Frontal cortex (tissue), 4 donors: ENCODE measurements at places on chromosomes 2 and 18. TPM values are rescaled to one million over a fixed set of nuclear protein-coding genes. Genes with fewer than 3 reads are reported as not detected.

The ATP9B gene
- total RNA-seq: 51.4 TPM

The DUSP2 gene
- total RNA-seq: 4.5 TPM

The ABCG5 gene
- total RNA-seq: not detected

The ACKR3 gene
- 20.0 TPM for total RNA-seq

The SPATA3 gene
- total RNA-seq: not detected

The SPIRE1 gene
- 104 TPM for total RNA-seq

The GAREM2 gene
- total RNA-seq: 6.1 TPM

The STK17B gene
- 6.1 TPM for total RNA-seq

The GKN2 gene
- not detected for total RNA-seq

The MAP3K19 gene
- total RNA-seq: 0.41 TPM

The STPG4 gene
- 0.41 TPM for total RNA-seq

The SAP130 gene
- 4.9 TPM for total RNA-seq

The CAVIN2 gene
- 3.3 TPM for total RNA-seq

The FTCDNL1 gene
- total RNA-seq: 2.0 TPM

The GALR1 gene
- under 0.01 TPM for total RNA-seq

The SERPINB10 gene
- 0.41 TPM for total RNA-seq

The ANKRD30B gene
- 3.3 TPM for total RNA-seq

The MYCN gene
- 70.5 TPM for total RNA-seq

The CRYGD gene
- total RNA-seq: 2.4 TPM

The LINC00305 gene
- not detected for total RNA-seq

The OSBPL1A gene
- 42.8 TPM for total RNA-seq

The SERPINB4 gene
- total RNA-seq: not detected

The NYAP2 gene
- total RNA-seq: 14.3 TPM

The HTR2B gene
- 0.41 TPM for total RNA-seq

The DLGAP1 gene
- 57.1 TPM for total RNA-seq

The VWC2L gene
- total RNA-seq: 4.1 TPM

The DNAJC5G gene
- total RNA-seq: not detected

The C2orf80 gene
- total RNA-seq: 38.3 TPM

The TMEM169 gene
- total RNA-seq: 23.2 TPM

The TXNDC2 gene
- total RNA-seq: not detected

The C2orf78 gene
- not detected for total RNA-seq

The CERKL gene
- total RNA-seq: 1.6 TPM

The SLC38A11 gene
- 2.4 TPM for total RNA-seq

The AQP12A gene
- not detected for total RNA-seq

The RAB12 gene
- 119 TPM for total RNA-seq

The PPP1R1C gene
- under 0.01 TPM for total RNA-seq

The UGT1A7 gene
- total RNA-seq: not detected

The GREB1 gene
- total RNA-seq: 3.7 TPM

The GREB1L gene
- total RNA-seq: 1.6 TPM

The METTL4 gene
- 16.7 TPM for total RNA-seq

The MATN3 gene
- 1.6 TPM for total RNA-seq

The MARCHF4 gene
- 8.2 TPM for total RNA-seq

The RBKS gene
- total RNA-seq: 3.7 TPM

The HK2 gene
- total RNA-seq: 3.7 TPM

The SEMA4C gene
- 52.6 TPM for total RNA-seq

The MCM6 gene
- 20.8 TPM for total RNA-seq

The SNTG2 gene
- 4.5 TPM for total RNA-seq

The SLC4A3 gene
- total RNA-seq: 31.8 TPM

The SLC19A3 gene
- total RNA-seq: 2.0 TPM

The LAMA3 gene
- total RNA-seq: 1.2 TPM

The EVX2 gene
- not detected for total RNA-seq

The HOXD10 gene
- not detected for total RNA-seq
